GF-D8 (cell line): ENCODE measurements at places on chromosomes 4 and X.

- DNase-seq, result no peak
These were observed at the start of gene LRAT for GRCh38 chr4:154743683-154744340. Gene LRAT (plus strand): TSS chr4:154744000. CDS start chr4:154744327, 327 bp downstream.

- DNase-seq, result no peak
These were observed 35.8 kb downstream of the PDE5A start for GRCh38 chr4:119592830-119593229.

DNA sequence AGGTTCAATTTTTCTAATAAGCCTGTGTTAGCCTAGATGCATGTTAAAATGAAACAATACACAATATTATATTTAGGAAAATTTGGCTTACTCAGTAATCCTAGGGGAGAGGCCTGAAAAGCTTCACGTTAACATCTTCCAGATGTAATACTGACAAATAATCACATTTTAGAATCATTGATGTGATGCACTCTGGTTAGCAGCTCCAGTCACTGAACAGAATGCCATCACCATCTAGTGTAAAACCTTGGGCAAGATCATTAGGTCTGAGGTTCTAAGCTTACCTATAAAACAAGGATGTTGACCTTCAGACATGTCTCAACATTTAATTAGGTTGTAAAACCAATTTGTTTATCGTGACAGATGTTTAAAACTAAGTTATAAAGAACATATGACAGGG lies 1704.8 kb downstream of the STIM2 start:
- no peak for DNase-seq

GRCh38 chr4:5611750-5612149 lies 96.6 kb downstream of the EVC2 start:
- no peak for DNase-seq

DNA sequence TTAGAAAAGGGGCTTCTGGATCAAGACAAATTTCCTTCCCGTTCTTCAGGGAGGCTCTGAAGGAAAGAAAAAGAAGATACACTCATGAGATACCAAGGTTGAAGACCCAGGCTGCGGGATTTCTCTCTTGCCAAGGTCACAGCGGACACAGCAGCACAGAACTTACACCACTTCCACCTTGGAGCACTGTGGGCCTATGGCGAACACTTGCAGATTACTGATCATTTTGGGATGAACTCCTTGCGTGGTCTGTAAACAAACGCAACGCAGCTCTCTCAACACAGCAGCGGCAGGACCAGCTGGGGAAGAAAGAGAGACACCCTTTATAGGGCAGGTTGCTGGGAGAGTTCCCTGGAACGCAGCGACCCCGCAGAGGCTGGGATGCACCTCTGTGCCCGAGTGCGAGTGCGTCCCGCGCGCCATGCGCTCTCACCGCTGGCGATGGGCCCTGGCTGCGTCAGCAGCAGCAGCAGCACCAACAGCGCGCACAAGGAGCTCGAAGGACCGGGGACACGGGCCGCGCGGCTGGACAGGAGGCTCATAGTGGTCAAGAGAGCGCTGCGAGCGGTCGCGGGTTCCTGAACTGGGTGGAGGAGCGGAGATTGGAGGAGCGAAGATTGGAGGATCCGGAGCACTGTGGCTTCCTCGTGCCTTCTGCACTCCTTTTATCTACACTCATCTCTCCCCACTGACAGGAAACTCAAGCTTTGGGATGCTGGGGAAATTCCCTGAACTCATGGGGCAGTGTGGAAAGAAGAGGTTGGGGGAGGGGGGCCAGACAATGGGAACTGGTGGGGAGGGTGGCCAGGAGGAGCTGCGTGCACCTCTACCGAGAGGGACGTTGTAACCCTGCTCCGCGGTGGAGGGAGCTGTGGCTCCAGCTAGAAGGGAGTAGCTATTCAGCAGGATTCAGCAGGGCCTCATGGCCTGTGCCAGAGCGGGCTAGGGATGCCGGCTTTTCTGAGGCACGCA lies at the start of gene CXCL5:
Gene CXCL5 (minus strand): TSS at position 638 of the 972 bp plus-strand sequence. CDS start 96 bp downstream, at position 542.
- DNase-seq, result no peak

DNA sequence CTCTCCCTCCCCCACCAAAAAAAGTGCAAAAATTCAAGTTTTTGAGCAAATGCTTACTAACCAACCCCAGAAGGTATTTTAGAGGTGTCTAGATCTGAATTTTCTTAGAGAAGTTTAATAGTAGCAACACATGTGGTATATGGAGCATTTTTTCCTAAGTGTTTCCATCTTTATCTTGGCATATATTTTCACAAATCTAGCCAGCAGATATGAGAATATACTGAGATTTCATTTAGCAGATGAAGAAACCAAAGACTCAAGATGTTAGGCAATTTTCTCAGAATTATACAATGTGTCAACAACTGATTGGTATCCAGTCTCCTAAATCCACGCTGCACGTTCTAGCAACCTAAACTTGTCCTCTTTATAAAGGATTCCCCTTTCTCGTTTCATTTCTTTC lies 245.5 kb upstream of the CXXC4 start:
- DNase-seq, result no peak

DNA sequence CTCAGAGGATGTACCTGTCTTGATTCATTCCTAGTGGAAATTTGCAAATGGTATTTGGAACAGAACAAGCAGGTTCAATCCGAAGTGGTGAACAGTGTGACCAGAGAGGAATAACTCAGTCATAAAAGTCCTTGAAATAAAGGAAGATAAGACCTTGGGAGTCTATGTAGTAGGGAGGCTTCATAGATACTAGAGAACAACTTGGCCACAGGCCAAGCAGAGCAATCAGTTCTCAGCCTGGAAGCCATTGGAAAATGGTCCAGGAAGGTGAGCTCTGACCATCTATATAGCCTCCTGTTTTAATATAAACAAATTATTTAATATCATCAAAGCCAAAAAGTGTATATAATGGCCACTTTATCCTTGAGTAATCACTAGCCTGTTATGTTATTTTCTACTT lies 11.3 kb downstream of the TXK start:
- DNase-seq, result no peak
